H7 (cell line): ENCODE measurements at places on chromosomes 2 and 18. TPM values are rescaled to one million over a fixed set of nuclear protein-coding genes. Genes with fewer than 3 reads are reported as not detected.

The RNF125 gene
- 12.1 and 19.7 TPM in 2 replicates for total RNA-seq

The STAMBP gene
- 45.4 and 46.3 TPM in 2 replicates for total RNA-seq

The ANKRD44 gene
- 0.76 and 3.2 TPM in 2 replicates for total RNA-seq

The MYO5B gene
- total RNA-seq: 2.7 and 3.7 TPM in 2 replicates

The DES gene
- 14.7 and 18.8 TPM in 2 replicates for total RNA-seq

The CYP26B1 gene
- 1.1 and 1.3 TPM in 2 replicates for total RNA-seq

The C2orf76 gene
- 11.0 and 14.1 TPM in 2 replicates for total RNA-seq

The CHST9 gene
- total RNA-seq: 2.7 and 3.8 TPM in 2 replicates

The EMILIN1 gene
- total RNA-seq: 5.1 and 5.8 TPM in 2 replicates

The CCDC102B gene
- 2.3 and 5.3 TPM in 2 replicates for total RNA-seq

The C18orf54 gene
- total RNA-seq: 10.3 and 13.4 TPM in 2 replicates

The TTLL4 gene
- 82.1 and 87.6 TPM in 2 replicates for total RNA-seq

The ASAP2 gene
- 5.2 TPM in 2 replicates for total RNA-seq

The TBR1 gene
- total RNA-seq: under 0.01 and 0.37 TPM in 2 replicates

The IL36B gene
- not detected in 2 replicates for total RNA-seq

The FAP gene
- total RNA-seq: not detected in 2 replicates

The FAM110C gene
- 2.0 and 2.3 TPM in 2 replicates for total RNA-seq

The CD28 gene
- not detected in 2 replicates for total RNA-seq

The CDK5R2 gene
- total RNA-seq: 0.17 TPM in 1 of 2 replicates, not detected in the other

The NT5DC4 gene
- not detected in 2 replicates for total RNA-seq

The MAP3K19 gene
- total RNA-seq: not detected in 2 replicates

The PRSS56 gene
- not detected in 2 replicates for total RNA-seq

The KIF1A gene
- 46.8 and 51.6 TPM in 2 replicates for total RNA-seq

The SERPINB4 gene
- not detected in 2 replicates for total RNA-seq

The LYG2 gene
- total RNA-seq: not detected in 2 replicates

The APLF gene
- 2.1 and 5.9 TPM in 2 replicates for total RNA-seq

The DCDC2C gene
- not detected in 2 replicates for total RNA-seq

The XIRP2 gene
- total RNA-seq: not detected in 2 replicates

The ST6GAL2 gene
- total RNA-seq: 13.1 and 14.3 TPM in 2 replicates

The MAL gene
- total RNA-seq: 0.80 TPM in 1 of 2 replicates, not detected in the other

The WDR75 gene
- 98.8 and 141 TPM in 2 replicates for total RNA-seq

The MAPK4 gene
- 2.2 and 2.7 TPM in 2 replicates for total RNA-seq

The UCN gene
- 0.66 TPM in 1 of 2 replicates, not detected in the other for total RNA-seq

The IL37 gene
- total RNA-seq: 0.62 and 1.00 TPM in 2 replicates

The CD302 gene
- 0.33 and 1.2 TPM in 2 replicates for total RNA-seq

The SERPINB3 gene
- not detected in 2 replicates for total RNA-seq

The KCNF1 gene
- total RNA-seq: 3.0 and 5.4 TPM in 2 replicates

The DSG2 gene
- total RNA-seq: 51.7 and 66.0 TPM in 2 replicates

The KLHL14 gene
- 2.5 and 7.4 TPM in 2 replicates for total RNA-seq

The HRH4 gene
- total RNA-seq: not detected in 2 replicates

The GKN2 gene
- not detected in 2 replicates for total RNA-seq

The KATNAL2 gene
- total RNA-seq: 7.5 and 20.2 TPM in 2 replicates

The PPP1R1C gene
- total RNA-seq: 0.89 and 1.3 TPM in 2 replicates

The SOX11 gene
- total RNA-seq: 20.9 and 26.6 TPM in 2 replicates

The SMAD7 gene
- total RNA-seq: 78.3 and 80.4 TPM in 2 replicates

The SPHKAP gene
- 0.10 TPM in 1 of 2 replicates, not detected in the other for total RNA-seq
